LHCN-M2 (cell line): ENCODE measurements at places on chromosomes 4 and X. TPM values are rescaled to one million over a fixed set of nuclear protein-coding genes. Genes with fewer than 3 reads are reported as not detected.

- no peak for DNase-seq
These were observed 20.2 kb downstream of the ZDHHC9 start for GRCh38 chrX:129823522-129823921.

The SLC26A1 gene
- total RNA-seq: not detected in 2 replicates

DNA sequence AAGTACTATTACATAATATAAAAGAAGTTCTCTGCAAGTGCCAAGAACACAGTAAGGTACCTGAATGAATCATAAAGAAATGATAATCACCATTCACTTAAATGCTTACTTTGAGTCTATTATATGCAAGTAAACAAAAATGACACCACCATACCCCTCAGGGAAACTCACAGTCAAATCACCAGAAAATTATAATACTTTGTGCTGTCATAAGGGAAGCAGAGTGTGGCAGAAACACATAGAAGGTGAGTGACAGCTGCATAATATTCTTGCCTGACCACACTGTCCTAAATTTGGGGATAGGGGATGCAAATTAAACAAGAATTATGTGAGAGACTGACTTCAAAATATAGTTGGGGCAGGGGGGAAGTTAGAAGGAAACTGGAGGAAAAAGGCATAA, 12.9 kb downstream of the CCNI start:
- no peak for DNase-seq

GRCh38 chrX:82458207-82458754, 1049.8 kb upstream of the POU3F4 start:
- no peak for DNase-seq

- DNase-seq: peak; percentile 17
These were observed 85.2 kb downstream of the PLAC1 start for GRCh38 chrX:134572816-134573682.

DNA sequence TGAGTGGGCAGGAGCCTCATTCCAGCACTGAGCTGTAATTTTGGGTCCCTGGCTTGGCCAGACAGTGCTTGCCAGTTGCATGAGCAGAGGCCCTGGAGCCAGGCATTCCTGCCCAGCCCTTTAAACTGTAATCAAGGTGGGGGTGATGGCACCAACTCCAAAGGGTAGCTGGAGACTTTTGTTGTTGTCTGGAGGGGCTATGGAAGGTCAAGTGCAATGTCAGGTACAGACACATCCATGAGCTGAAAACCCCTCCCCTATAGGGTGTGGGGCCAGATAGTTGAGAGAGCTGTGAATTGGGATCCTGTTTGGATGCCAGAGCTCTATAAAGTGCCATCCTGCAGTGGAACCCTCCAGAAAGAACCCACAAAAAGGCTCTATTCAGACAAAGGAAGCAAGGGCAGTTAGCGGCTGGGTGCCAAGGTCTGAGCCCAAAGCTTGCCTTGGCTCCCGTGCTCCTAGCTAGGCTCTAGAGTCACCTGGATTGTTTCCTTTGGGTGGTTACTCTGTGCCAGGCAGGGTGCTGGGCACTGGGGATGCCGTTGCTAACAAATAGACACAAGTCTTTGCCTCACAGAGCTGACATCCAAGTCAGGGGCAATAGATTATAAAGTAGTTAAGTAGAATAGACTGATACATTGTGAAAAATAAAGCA, 163.0 kb downstream of the EFNB1 start:
- DNase-seq: no peak

- DNase-seq: no peak
These were observed 66.1 kb upstream of the IL15 start for GRCh38 chr4:141570290-141570689.

DNA sequence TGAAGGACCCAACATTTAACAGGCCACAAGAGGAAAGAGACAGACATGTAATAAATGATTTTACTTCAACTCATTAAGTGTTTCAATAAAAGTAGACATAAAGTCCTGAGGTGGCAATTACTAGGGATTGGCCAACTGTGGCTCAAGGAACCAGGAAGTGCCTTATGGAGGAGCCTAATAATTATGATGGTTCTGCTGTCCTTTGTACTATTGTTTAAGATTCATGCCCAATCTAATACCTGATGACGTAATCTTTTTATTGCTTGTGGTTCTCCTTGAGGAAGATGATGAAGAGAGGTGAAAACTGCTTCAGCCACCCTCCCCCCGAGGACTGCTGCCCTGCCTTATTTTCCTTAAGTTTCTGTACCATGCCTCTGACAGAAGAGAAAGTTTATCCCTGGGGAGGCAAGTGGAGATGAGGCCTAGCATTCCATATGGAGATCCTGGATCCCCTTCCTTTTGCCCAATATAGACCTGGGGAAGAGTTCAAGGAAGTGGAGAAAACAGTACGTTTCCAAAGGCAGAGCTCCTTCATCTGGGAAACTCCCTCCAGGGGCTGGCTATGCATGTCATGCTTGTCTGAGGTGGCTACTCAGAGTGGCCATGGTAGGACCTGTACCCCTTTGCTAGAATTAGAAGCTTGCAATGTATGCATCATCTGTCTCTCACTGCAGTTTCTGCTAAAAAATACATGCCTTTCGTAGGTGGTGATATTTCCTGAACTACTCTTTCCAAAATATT, 56.8 kb upstream of the FAT1 start:
- DNase-seq: no peak
